OCI-M1 (cell line): ENCODE measurements at places on chromosomes 12 and 14.
A peak's percentile ranks its signal among the peaks of the same experiment; 100 is the strongest.

GRCh38 chr12:108589840-108590229, 8.0 kb downstream of the TMEM119 start:
- DNase-seq, result no peak

DNA sequence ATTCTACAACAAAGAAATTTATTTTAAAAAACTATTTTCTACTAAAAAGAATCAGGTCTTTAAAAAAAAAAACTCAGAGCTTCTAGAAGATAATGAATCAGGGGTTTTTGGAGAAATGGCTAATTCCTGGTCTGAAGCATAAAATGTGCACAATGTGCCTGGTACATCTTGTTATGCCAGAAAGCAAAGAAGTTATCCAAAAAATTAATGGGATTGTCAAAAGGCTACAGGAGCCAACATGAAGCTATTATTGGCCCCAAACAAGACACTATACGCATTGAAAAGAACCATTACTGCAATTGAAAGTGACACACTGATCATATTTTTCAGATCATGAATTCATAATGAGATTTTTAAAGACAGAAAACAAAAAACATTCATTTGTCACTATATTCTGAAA, 19.3 kb upstream of the TUBA1A start:
- DNase-seq, result no peak

DNA sequence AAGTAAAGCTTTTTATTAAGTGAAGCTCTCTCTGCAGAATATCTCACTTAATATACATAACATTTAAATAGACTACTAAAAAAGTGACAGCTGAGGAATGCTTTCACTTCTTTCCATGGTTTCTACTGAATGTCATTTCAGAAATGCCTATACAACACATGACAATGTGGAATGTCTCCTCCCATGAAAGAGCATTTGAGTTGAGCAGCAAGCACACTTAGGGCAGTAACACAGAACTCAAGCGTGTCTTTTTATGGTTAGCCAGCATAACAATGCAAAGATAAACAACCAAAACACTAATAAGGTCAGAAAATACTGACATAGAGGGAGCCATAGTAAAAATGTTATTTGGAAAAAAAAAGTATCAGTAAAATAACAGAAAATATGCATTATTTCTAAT, 9.4 kb downstream of the PPP1R12A start:
- no peak for DNase-seq

DNA sequence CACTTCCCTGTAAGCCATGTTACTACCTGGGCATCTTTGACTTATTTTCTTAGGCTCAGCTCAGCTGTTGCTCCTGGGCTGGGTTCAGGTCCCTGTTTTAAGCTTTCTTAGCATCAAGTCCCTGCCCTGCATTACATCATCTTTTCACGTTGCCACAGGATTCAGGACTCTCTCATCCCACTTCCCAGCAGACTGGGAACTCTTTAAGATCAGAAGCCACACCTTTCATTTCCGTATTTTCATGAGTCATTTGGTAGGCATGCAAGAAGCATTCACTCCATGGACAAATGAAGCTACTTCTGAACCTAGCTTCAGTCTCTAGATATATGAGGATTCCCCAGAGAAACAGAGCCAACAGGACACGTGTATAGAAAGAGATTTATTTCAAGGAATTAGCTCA, 726.8 kb downstream of the VRK1 start:
- no peak for DNase-seq

DNA sequence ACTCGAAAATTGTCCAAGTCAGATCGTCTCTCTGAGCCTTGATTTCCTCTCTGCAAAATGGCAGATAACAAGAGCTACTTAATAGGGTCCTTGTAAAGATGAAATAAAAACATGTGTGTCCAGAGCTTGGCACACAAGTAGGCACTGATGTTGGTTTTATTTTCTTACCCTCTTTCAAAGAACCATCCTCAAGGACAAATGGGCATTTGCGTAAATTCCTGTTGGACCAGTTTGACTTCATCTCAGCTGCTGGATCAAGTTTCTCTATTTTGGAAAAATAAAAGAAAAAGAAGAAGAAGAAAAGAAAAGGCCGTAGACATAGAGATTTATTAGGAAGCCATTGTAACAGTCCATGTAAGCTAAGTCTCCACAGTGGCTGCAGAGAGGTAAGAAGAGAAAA, 47.2 kb downstream of the MAP1LC3B2 start:
- DNase-seq, result no peak

- DNase-seq, result no peak
Observed at GRCh38 chr12:131095826-131096680, 142.3 kb downstream of the ADGRD1 start.

DNA sequence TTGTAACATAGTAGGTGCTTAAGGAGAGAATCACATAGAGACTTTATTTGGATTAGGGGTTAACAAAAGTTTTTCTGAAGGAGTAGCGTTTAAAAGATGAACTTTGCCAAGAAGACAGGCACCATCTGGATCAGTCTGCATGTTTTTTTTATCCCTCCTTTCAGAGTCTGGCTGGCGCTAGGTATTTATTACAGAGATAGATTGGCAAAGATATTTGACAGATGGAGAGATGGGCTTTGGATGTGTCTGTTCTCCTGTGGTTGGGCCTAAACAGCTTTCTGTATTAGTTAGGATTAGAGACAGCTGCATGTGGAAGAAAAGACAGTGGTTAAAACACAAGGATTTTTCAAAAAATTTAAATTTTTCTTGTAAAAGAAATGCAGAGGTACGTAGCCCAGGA, 133.9 kb downstream of the C12orf75 start:
- DNase-seq, result no peak

GRCh38 chr12:116855744-116856470, 25.3 kb downstream of the HRK start:
- DNase-seq, result no peak

DNA sequence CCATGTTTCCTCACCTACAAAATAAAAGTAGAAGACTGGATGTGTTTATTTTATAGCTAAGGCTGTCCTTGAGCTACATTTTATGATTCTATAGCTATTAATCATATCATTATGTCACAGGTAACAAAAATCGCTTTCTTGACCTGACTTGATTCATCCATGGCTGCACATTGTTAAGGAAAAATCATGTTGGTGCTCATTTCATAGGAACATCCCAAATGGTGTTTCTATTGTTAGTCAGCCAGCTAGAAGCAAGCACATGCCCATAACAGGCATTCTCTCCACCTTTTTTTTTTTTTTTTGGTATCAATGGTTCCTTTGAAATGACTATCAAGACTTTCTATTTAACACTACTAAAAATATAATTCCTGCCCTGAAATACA, 45.3 kb upstream of the PTHLH start:
- no peak for DNase-seq

GRCh38 chr12:68354977-68355541, 22.9 kb upstream of the MDM1 start:
- DNase-seq, result no peak

DNA sequence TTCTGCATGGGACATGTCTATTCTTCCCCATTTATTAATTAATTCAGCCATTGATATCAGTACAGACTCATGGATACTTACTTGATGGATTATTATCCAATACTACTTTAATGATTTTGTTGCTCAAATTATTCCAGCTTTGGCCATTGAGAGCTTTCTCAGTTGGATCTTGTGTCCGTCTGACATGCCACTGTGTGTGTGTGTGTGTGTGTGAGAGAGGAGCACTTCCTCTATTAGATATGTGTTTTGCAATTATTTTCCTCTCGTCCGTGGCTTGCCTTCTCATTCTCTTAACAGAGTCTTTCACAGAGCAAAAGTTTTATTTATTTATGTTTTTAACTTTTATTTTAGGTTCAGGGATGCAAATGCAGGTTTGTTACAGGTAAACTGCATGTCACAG, 194.2 kb downstream of the ADGRD1 start:
- peak; percentile 6 for DNase-seq

DNA sequence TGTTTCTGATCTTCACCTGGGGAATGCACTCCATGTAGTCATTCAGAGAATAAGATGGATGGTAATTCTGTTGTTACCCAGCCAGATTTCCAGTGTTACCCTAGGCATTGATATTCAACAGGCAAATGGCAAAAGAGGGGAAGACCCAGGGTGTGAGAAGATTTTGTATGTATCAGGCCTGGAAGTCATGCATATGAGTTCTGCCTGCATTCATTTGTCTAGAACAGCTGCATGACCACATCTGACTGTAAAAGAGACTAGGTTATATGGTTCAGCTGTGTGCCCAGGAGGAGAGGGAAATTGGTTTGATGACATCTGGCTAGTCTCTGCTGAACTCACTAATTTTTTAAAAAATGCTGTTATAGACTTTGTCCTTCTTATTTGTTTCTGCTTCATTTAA, 224.9 kb downstream of the NAV3 start:
- no peak for DNase-seq

DNA sequence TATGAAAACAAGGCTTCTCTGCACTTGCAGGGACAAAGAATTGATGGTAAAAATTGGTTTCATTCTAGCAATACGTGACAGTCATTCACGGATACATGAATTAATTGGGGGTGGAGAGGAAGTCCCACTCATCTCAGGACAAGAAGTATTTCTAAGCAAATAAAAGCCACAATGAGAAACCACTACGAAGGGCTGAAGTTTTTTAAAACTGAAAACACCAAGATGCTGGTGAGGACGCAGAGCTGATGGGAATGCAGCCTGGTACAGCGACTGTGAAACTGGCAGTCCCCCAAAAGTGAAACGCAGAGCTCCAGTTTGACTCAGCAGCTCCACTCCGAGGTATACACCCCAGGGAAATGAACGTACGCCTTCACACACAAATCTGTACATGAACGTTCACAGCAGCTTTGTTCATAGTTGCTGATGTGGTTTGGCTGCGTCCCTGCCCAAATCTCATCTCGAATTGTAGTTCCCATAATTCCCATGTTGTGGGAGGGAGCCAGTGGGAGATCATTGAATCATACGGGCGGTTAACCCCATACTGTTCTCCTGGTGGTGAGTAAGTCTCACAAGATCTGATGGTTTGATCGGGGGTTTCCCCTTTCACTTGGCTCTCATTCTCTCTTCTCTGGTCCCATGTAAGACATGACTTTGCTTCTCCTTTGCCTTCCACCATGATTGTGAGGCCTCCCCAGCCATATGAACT, 89.0 kb downstream of the SCARB1 start:
- DNase-seq, result peak; percentile 81
